ENCODE measurements at places on chromosomes 7 and 10. TPM values are rescaled to one million over a fixed set of nuclear protein-coding genes. Genes with fewer than 3 reads are reported as not detected.

The PON1 gene
- not detected for total RNA-seq

The STN1 gene
- 32.1 TPM for total RNA-seq

DNA sequence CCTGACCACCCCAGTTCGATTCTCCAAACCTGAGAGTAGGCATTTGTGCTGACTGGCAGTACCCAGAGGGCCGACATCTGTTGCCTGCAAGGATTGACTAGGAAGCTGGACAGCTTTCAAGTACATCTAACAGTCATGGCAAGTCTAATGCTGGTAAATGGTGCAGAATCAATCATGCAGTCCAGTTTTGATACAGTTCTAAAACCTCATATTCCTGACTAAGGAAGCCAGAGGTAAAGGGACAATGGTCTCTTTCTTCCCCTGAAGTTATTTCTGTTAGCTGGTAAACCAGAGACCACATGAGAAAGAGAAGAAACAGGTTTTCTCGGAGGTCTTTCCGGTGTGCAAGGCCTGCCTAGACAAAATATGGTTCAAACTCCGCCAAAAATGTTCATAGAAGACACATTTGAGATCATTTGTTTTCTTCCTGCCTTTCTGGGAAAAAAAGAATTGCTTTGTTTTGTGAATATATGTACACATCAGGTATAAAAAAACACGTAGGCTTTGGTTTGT lies 97.1 kb downstream of the WDR37 start:
- no peak for DNase-seq

DNA sequence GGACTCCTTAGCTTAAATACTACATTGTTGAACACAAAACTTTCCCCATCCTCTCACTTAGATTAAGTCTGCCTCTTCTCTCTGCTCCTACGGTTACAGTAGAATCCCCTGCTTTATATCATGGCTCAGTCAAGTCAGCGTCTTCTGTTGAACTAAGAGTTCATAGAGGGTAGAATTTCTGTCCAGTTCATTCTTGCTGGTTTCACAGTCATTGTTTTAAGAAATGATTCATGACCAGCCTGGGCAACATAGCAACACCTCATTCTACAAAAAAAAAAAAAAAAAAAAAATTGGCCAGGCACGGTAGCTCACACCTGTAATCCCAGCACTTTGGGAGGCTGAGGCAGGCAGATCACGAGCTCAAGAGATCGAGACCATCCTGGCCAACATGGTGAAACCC lies 3.7 kb upstream of the ZFYVE27 start:
- DNase-seq = no peak

DNA sequence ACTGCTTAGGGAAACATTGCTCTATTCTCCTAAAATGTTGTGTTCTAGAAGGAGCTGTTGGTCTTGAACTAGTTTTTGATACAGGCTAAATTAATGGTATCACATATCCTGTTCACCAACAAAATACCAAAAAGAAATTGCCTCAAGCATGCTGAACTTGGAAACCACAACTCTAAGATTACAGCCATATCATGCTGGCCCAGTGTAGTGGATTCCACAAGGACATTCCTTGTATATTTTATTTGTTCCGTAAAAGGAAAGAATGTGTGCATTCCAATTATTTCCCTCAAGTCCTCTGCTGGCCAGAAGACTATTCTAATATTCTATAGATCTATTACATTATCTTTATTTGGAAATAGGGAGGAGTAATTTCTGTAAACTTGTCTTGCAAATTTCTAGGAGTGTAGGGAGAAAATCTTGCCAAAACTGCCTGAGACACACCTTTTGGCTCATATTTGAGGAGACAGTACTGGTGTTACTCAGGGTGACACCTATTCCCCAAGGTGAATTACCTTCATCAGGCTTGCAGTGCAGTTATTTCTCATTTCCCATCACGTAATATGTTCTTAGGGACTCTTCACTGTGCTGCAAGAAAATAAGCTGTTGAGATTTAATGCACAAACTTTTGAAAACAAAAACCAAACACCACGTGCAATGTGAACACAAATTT lies 1.9 kb upstream of the NEBL start:
- DNase-seq = no peak

GRCh38 chr7:147711447-147711846 lies 879.1 kb upstream of the C7orf33 start:
- no peak for DNase-seq

DNA sequence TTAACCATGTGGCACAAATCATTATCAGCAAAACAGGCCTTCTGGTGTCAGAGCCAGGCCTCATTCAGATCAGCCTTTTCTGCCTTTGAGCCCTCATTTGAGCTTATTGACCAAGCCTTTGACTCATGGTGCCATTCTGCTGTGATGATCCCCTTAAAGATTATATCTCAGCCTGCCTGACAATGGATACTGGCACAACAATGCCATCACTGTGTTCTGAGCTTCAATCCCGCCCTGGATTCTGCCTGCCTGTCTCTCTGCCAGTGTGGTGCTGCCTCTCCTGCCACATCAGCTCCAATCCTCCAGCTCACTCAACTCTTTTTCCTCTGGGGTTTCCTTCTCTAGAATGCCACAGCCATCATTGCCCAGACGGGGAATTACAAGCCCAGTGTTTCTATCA lies 52.6 kb downstream of the SRI start:
- DNase-seq = no peak

- no peak for DNase-seq
Measured at GRCh38 chr7:44100458-44101302, 3.5 kb upstream of the AEBP1 start.

DNA sequence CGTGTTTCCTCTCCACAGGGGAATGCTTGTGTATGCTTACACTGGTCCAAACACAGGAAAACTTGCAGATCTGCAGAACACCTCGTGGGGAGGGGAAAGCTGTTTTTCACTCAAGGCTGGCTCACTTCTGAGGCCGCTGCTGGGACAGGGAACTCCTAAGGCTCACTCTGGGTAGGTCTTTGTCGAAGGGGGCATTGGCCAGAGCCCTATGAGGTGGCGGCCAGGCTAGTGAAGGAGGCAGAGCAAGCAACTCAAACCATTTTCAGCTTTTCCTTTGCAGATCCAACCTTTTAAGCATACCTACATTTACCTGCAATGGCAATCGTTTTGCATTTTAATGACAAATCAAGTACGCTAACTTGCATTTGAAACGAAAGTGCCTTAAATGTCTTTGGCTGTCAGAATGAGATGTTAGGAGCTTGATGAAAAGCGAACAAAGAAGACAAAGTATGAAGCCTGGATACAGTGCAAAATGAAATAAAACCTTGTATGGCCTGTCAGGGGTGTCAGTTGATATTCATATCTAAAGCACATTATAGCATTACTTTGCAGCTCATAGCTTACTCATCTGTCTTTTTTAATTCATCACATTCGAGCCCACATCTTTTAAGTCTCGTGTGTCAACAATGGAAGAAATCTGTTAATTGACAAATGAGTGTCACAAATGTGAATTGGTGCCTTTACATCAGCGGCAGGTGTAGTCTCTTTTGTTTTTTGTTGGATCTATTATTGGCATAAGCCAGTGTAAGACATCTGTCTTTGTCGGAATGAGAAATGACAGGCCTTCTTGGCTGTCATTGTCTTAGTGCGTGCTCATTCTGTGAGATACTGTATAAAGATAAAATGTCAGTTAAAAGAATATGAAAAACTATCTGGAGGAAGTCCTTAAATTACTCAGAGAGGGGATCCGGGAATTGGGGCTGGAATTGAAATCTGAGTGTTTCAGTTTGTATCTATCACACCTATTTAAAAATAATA lies 30.5 kb downstream of the LRMDA start:
- DNase-seq = no peak

DNA sequence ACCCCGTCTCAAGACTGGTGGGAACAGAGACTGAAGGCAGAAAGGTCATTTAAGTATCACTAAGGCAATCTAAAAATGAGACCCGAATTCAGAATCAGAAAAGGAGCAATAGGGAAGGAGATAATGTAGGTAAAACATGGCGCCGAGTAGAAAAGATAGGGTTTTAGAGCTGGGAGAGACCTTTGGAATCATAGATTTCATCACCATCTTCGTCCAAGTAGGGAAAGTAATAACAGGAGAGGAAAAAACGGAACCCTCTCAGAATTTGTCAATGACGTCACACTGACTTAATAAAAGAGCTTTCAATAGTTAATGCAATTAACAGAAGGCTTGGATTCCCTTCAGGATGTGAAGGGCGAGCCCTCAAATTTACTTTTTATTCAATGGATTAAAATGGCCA lies 1.0 kb upstream of the UBN2 start:
- DNase-seq = no peak

DNA sequence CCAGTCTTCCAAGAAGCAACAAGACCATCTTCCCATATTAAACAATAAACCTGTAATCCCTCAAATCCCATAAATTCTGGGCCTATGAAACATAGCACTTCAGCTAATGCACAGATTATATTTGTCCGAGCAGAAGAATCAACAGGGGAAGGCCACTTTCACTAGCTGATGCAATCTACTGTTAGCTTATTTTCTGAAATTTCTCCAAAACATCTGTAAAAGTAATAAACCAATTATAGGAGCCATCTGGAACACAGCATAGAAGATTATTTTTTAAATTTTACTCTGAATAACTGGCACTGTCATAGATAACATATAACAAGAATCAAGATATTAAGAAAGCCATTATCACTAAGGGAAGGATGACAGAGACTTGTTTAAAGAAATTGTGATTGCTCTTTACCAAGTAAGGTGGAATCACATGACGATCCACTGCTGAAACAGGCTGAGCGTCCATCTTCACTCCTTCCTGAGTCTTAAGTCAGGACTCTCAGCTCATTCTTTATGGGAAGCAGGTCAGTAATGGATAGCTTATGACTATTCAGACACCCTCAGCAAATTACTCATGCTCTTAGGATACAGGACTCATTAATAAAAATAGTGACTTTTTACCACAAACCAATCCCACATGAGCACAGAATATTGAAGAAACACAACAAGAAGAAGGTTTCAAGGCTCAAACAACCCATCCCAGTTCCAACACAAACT lies 719.5 kb downstream of the XPNPEP1 start:
- no peak for DNase-seq

DNA sequence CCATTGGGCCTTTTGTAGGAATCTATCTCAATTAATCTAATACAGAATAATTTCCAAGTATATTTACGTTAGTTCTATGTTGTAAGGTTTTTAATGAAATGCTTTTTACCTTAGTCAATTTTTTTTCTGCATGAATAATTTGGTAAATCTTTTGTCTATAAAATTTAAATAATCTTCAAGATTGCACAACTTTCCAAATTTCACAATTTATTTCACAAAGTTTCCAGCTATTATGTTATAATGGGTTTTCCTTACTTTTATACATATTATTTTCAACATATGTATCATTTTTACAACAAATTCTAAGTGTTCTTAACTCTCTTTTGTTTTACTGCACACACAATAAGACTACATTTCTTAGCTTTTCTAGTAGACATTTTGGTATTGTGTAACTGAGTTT lies 470.7 kb downstream of the ETV1 start:
- no peak for DNase-seq

GRCh38 chr7:73963252-73963822 lies 64.6 kb upstream of the ELN start:
- no peak for DNase-seq

- DNase-seq = no peak
Measured at GRCh38 chr7:7159063-7159658, 23.2 kb upstream of the C1GALT1 start.
